Adipocyte (in vitro differentiated cells): ENCODE measurements at places on chromosomes 13 and 19.

- DNase-seq: no peak
These were observed 14.6 kb downstream of the TNFAIP8L1 start for GRCh38 chr19:4653793-4654436.

DNA sequence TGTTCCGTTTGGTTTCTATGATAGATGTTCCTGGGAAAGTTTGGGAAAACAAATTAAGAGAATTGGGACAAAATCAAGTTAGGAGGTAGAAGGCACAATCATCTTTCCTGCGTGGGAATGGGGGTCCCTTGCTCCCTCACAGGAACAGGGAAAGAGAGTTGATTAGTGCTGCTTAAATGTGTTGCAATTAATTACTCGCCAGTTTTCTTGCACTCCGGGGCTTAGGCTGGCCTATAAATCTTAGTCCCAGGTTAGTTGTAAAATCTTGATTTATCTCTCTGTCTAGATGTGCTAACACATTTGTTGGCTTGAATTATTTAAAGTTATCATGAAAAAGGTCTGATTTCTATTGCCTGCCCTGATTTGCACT is 10.1 kb downstream of the B3GLCT start:
- no peak for DNase-seq

- DNase-seq: no peak
These were observed 162.4 kb downstream of the FOXO1 start for GRCh38 chr13:40503966-40504591.

DNA sequence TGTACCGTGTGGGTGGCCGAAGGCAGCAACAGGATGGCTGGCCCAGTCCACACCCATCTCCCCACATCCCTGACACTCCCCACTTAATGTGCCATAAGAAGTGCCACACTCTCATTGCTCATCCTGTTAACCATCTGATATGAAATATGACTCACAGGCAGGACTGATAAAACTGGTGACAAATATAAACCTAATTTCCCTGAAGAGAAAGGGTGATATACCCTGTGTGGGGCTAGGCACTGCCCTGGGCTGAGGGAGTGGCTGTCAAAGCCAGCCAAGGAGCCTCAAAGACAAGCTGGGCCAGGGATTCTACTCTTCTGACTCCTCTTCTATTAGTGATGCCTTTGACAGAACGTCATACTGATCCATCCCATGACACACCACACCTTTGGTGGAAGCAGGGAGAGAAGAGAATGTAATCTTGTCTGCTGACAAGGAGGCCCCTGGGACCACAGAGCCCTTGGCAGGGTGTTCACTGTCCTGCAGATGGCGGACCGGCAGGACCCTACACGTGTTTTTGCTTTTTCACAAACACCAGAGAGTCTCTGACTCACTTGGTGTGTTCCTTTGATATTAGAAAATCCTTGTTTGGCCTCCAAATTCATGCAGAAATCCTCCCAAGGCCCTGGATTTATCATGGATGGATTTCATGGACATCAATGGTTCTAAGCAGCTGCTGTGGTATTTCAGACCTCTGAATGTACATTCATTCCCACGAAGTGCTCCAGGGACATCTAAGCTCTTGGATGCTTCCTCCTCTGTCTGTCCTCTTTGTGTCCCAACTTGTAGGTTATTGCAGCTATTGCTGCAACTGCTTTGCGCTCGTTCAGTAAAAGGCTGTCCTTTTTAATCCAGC is 98.0 kb upstream of the WASF3 start:
- no peak for DNase-seq

GRCh38 chr13:72221276-72221962 is 354.4 kb upstream of the DACH1 start:
- DNase-seq: peak; percentile 18

- DNase-seq: peak; percentile 97
These were observed at the start of gene ZNF440 for GRCh38 chr19:11814029-11814699. Gene ZNF440 (plus strand): TSS chr19:11814273. CDS start chr19:11814448, 175 bp downstream.

DNA sequence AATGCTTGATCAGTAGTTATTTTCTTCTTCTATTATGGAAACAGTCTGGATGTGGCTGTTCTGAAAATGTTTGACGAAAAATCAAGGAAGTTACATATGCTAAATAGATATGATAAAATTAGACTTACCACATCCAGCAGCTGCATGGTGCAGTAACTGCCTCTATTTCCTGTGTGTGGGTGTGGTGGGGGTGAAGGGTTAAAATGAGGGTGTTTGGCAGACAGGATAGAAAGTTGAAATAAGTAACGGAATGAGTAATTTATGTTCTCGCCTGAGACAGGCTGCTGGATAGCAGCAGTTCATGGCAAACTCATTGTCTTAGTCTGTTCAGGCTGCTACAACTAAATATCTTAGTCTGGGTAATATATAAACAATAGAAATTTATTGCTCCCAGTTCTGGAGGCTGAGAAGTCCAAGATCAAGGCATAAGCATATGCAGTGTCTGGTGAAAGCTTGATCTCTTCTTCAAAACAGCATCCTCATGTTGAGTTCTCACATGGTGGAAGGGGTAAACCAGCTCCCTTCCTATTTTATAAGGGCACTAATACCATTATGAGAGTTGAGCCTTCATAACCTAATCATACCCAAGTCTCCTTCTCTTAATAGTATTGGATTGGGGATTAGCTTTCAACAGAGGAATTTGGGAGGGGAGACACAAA is 1248.9 kb downstream of the SLITRK5 start:
- no peak for DNase-seq

- DNase-seq: no peak
These were observed 26.5 kb downstream of the CD177 start for GRCh38 chr19:43380008-43380407.

- DNase-seq: no peak
These were observed at the start of gene ICAM3 for GRCh38 chr19:10339380-10339960. Gene ICAM3 (minus strand): TSS chr19:10339624. CDS start chr19:10339614, 10 bp downstream.

- DNase-seq: no peak
These were observed 2.6 kb upstream of the CARD8 start for GRCh38 chr19:48258350-48258749.

DNA sequence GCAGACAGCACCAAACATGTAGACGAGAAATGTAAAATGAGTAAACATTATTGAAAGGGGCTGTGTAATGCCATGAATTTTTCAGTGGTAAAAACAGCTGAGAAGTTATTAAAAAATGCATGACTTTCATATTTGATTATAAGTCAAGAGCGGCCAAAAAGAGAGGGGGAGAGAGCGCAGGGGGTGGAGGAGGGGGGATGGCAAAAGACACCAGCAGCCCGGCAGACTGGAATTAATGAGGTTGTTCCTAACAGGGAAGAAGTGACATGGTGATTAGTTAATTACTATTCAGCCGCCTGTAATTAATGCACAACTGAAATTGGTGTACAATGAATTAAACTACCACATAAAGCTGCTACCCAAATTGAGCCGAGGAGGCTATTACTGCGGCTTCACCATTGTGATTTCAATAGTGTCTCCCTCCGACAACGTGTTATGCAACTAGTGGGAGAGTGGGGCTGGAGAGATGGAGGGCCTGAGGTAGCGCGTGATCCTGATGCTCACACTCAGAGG is 89.1 kb upstream of the VSTM2B start:
- DNase-seq: no peak

GRCh38 chr19:11401808-11402543 is 17.1 kb downstream of the RGL3 start:
- DNase-seq: no peak

DNA sequence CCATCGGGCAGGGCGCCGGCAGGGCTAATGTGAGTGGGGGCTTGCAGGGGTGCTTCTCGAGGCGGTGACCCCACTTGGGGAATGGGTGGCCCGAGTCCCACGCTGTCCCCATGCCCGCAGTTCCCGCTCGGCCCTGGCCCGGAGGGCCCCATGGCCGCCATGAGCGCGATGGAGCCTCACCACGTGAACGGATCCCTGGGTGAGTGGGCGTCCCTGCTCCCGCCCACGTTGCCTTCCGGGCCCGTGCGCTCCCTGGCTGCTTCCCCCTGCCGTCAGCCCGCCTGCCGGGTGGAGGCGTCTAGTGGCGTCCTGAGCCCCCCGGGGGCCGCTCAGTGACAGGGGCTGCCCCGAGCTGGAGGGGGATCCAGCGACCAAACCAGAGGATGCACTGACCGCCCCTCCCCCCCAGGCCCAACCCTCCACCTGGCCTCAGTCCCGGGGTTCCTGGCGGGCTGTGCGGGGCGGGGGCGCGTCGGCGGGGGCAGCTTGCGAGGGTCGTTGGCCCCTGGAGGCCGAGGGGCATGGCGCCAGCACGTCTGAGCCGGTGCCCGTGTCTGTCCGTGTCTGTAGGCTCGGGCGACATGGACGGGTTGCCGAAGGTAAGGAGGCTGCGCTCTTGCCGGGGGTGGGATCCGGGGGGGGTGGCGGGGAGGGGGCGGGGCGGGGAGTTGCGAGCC is 4.8 kb downstream of the ISYNA1 start:
- DNase-seq: no peak
